ENCODE measurements at places on chromosomes 4 and X. TPM values are rescaled to one million over a fixed set of nuclear protein-coding genes. Genes with fewer than 3 reads are reported as not detected.

DNA sequence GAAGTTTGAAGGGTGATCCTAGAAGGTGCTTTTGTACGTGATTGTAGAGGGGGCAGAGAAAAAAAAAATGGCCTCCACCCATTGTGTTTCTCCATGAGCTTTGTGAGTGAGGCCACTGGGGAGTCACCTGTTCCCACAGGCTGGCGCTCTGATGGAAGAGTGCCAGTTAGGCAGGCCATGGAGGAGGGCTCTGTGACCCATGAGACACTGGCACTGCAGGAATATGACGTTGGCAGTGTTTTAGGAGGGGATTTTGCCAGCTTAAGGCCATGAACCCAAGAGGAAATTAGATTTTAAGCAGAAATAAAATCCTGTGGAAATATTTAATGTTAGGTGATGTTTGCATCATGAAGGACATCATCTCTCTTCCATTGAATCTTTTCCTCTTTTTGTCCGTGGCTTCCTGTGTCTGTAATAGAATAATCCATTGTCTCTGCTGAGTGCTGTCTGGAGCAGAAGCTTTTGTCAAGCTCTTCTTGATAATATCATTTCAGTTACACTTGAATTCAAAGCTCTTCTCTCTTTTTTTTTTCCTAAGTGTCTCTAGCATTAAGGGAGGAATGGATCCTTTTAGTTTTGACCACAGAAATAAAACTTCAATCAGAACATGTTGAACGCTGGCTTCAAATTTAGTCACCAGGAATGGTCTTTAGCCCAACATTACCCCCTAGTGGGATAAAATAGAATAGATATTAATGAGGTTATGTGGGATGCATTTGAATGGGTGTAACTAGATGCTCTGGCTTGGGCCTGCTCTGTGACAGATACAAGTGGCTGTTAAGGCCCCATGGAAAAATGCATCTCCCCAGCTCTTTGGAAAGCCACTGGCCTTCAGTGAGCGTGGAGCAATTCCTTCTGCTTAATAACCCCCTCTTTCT, 41.0 kb upstream of the UCP1 start:
- ATAC-seq = peak; percentile 98

GRCh38 chr4:189071241-189071640, 869.4 kb upstream of the FRG1 start:
- ATAC-seq = no peak

DNA sequence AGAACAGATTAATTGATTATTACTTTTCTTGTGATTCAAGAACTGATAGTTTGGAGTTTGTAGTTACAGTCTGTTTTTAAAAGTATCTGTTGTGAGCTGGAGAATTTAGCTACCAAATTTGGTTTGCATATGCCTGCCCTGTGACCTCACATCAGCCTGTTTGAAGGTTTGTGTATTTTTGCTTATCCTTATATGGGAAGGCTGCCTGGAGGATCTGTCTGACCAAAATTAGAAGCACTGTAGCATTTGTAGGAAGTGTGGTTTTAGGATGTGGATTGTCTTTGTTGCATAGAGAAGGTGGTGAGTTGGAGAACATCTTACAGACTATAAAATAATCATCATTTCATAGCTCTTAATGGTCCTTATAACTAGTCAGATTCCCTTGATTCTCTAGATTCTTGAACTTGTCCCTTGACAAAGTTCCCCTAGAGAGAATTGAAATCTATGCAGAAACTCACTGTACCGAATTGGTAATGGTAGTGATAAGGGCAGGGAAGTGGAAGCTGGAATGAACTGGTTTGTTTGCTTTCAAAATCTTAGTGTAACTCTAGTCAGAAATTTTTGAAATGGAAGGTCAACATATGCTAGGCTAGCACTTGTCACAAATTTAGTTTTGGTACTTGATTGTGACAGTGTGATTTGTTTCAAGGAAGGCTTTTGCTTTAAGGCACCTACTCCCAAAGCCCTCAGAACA, 57.3 kb downstream of the SH3BGRL start:
- no peak for ATAC-seq

DNA sequence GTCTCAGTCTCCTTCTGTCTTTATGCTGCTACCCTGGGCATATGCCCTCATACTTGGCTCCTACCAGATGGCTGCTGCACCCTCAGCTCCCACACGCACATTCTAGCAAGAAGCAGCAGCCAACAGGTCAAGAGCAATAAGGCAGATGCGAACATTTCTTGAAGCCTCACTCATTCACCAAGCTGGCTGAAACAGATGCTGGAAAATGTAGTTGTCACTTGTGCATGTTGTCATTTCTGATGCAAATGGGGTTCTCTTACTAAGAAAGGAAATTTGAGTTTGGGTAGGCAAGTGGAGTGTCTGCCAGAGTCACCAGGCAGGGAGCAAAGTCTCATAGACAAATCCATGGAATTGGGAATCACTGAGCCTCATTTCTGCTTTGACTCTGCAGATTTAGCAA, 57.4 kb upstream of the SORBS2 start:
- ATAC-seq = no peak

DNA sequence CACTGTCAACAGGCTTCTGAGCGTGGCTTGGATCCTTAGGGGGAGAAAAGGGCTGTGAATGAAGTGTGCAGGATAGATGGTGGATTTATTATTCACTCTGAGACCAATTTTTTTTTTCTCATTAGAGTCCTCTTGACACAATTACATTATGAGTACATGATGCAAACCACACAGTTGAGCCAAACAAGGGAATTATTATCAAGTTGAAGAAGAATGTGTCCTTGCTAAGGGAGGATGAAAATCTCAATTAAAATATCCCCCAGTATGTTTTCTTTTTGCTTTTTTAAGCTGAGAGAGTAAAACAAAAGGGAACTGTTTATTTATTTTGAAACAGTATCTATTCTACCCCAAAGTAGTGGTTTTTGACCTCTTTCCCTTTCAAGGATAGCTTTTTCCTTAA, 40.4 kb downstream of the RPS3A start:
- no peak for ATAC-seq

DNA sequence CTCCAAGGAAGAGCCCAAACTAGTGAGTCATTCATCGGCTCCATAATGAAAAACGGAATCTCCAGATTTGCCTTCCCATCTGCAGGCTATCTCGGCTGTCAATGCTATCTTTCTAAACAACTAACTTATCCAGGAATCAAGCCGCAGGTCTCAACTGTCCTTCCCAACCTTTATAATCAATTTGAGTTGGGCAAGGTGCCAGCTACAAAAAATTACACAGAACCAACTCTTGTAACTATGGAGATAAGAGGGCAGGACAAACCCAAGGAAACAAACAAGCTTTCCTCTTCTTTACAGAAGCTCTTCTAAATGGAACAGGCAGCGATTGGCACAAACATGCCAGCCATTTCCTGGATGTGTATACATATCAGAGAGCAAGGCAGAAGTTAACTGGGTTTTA, 61.2 kb upstream of the RAI2 start:
- ATAC-seq = no peak

DNA sequence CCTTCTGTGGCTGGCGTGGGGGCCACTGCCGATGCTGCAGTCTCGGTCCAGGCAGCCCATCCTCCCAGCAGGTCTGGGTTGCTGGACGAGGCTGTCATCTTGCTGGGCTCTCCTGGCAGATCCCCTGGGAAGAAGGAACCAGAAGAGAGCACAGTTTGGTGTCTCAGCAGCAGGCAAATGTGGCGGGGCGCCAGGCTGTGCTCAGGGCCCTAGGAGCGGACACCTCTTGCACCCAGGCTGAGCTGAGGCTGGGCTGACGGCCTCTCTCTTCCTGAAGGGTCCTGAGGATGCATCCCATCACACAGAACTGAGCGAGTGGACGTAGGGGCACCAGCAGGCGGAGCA, 39.2 kb upstream of the CPLX1 start:
- no peak for ATAC-seq

DNA sequence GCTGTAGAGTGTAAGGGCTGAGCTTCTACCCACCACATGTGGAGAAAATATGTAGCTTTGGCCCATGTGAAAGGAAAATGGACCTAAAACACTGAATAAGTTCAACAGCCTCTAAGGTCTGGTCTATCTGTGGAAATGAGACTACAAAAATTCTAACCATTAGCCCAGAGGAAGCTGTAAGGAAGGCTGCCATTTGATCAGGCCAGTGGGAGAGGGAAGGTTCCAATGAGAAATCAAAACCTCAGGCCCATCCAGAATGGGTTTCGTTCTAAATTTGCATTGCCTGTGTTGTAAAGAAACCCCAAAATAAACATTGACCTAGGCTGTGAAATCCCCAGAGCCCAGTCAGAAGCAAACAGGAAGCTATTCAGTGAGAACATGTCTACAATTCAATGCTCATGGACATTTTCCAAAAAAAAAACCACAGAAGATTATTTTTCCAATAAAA, 320.4 kb upstream of the SLC7A11 start:
- no peak for ATAC-seq

DNA sequence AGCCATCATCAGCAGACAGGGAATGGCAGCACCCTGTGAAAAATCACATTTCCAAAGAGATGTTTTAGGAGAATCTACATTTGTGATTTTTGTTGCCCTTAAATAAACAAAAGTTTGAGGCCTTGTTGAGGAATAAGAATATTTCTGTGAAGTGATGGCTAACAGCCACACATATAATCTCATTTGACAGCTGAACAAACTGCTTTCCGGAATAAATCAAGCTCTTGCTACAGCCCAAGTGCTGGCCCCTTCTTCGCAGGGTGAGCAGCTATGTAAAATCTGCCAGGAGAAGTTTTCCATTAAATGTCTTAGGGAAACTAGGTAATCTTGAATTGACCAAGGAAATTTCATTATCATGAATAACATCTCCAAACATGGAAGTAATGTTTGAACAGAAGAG, 106.4 kb upstream of the GPM6B start:
- no peak for ATAC-seq

DNA sequence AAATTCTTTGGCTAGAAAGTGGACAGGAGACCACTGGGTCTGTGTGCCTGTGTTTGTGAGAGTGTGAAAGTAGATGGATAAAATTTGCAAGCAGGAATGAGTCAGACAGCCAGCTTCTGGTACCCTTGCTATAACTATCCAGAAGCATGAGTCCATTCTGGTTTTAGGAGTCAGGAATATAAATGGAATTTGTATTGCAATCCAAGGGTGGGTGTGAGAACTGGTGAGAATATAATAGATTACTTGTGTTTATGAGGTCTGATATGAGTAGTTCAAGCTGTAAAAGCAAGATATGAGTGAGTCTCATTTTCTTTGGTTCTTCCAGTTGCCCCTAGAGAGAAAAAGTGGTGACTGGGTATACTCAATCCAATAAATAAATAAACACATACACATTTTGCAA, 212.7 kb upstream of the TAPT1 start:
- no peak for ATAC-seq

DNA sequence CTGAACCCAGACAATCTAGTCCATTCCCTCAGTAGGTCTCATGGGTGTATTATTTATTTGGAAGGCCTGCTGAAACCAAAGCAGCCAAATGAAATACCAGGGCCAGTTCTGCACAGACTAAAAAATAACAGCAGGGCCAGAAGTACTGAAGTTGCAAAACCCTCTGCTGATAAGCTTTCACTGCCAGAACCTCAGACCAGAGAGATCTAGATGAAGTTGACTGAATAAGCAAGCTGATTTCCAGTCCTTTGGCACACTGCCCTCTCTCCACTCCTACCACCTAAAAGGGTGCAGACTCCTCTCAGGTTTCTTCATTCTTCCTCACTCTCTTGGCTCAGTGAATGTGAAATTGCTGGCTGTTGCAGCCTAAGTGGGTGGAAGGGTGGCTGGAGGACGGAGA, 276.7 kb upstream of the KLF3 start:
- no peak for ATAC-seq

DNA sequence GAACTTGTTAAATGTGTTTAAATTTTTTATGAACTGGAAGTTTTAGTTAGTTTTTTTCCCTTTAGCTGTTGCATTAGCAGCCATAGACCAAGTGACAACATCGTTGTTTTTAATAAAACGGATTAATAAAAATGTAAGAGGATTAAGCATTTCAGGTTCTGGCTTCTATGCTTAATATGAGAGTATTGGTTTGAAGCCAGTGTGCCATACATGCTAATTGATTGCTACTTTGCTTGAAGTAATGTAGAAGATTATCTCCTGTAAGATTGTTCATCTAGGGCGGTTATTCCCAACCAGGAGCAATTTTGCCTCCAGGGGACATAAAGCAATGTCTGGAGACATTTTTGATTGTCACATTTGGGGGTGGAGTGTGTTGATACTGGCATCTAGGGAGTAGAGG, 54.3 kb downstream of the TLL1 start:
- ATAC-seq = no peak

- no peak for ATAC-seq
These were observed 12.8 kb upstream of the MBNL3 start for GRCh38 chrX:132501606-132502005.

- ATAC-seq = no peak
These were observed 495.3 kb downstream of the UBE2NL start for GRCh38 chrX:144379156-144379555.

GRCh38 chr4:84167564-84167963, 331.5 kb downstream of the NKX6-1 start:
- ATAC-seq = peak; percentile 80

DNA sequence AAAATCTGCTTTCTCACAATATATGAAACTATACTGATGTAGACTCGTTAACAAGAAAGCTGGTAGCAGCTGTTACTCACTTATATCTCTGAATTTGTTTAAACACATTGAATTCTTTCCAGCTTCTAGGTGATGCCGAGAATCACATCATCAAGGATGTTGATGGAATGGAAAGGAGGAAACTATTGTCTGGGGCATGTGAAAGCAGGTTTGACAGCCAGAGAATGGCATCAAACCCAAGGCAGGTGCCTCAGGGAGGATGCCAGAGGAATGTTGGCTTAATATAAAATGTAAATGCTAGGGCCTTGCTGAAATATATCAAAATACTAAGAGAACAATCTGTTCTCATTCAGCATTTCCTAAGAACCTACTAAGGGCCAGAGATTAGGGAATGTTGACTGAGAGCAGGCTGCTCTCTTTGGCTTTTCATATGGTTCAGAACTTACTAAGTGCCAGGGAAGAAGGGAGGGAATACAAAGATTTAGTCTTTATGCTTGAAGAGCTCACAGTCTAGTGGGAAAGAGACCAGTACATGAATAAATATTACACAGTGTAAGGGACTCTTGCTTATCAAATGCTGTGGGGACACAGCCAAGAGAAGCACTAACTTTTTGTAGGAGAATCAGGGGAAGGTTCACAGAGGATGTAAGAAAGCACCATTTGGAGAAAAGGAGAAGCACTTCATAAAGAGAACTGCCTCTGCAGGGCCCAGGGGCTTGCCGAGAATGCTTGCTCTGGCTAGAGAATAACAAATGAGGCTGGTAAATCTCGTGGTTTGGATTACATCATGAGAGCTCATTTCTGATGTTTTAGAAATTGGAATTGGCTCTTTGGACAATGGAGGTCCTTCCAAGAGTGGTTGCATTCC, 14.7 kb downstream of the SLIT2 start:
- ATAC-seq = no peak

NXF2 gene
- total RNA-seq = not detected

GPRASP3 gene
- 10.7 TPM for total RNA-seq

PPARGC1A gene
- 7.0 TPM for total RNA-seq

FAM47E gene
- total RNA-seq = 2.0 TPM

Data from motor neuron (in vitro differentiated cells).